DMS 273 treated with DMSO at 0.1 percent for 48 hours (cell line): ENCODE measurements at places on chromosomes 12 and 14.

GRCh38 chr14:99726538-99727095 is 42.5 kb downstream of the CYP46A1 start:
- no peak for DNase-seq

GRCh38 chr14:90253826-90254225 is 2.5 kb upstream of the PSMC1 start:
- DNase-seq = no peak

DNA sequence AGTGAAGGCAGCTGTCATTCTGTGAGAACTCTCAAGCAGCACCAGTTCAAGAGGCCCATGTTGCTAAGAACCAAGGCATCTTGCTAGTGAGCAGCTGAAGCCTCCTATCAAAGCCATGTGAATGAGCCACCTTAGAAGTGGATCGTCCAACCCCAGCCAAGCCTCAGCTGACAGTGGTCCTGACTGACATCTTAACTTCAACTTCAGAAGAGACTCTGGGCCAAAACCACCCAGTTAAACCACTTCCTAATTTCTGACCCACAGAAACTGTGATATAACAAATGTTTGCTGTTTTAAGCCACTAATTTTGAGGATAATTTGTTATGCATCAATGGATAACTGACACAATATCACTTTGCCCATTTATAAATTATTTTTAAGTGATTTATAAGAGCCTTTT is 256.0 kb downstream of the RPAP3 start:
- no peak for DNase-seq

GRCh38 chr12:89253488-89253887 is 98.8 kb downstream of the DUSP6 start:
- no peak for DNase-seq

DNA sequence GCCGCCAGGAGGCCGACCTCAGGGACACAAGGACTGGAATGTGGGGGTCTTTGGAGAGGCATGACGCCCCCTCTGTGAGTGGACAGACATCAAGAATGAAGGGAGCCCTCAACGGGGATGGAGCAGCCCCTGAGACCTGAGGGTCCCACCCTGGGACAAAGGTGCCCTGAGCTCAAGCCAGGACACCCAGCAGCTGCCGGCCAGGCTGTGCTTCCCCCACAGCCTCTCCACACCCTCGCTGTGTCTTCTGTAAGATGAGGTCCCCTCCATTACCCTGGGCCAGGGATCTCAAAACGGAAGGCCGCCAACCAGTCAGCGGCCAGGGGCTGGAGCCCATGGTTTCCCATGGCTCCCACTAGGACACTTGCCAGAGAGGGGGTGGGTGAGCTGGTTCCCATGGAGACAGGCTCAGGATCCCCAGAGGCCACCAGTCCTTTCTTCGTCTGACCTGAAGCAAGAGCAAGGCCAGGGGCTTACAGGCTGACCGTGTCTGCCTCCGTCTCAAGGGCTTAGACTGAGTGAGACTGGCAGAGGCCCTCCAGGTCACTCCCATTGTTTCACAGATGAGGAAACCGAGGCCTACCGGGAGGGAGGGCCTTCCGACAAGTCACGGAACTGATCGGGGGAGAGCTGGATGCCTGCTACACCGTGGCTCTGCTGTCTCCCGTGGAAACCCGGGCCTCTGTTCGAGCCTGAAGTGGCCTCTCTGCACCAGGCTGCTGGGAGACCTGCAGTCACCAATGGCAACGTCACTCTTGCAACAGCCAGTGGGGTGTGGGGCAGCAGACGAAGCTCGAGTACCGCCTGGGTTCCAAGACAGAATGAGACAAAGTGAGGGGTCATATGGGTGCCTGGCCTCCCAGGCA is 91.7 kb upstream of the DIO3 start:
- no peak for DNase-seq

DNA sequence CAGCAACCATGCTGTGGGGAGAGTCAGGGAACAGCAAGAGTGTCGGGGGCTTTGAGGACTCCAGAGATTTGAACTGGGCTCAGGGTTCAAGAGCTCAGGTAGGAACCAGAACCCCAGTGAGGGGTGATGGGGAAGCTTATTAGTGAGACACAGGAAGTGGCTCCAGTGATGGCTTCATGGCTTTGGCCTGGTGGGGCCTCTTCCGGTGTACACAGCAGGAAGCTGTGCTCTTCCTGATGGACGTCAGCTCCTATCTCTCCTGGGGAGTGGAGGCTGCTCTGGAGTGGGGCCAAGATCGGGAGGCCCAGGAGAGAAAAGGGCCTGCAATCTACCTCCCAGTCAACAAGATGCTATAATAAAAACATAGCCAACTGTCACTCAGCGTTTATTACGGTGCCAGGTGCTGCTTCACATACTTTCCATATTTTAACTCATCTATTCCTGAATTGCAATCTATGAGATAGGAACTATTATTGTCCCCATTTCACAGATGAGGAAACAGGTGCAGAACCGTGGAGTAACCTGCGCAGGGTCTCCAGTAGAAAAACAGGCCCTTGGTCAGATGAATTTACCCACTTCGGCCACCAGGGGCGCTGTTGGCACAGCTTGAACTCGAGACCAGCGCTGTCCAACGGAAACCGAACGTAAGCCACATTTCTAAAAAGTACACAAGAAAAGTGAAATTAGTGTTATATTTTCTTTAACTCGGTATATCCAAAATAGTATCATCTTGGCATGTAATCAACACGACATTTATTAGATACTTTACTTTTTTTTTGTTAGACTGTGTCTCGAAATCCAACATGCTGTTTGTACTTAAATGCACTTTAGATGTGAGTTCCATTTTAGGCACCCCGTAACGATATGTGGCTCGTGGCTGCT is 63.6 kb upstream of the DLK1 start:
- peak; percentile 43 for DNase-seq

DNA sequence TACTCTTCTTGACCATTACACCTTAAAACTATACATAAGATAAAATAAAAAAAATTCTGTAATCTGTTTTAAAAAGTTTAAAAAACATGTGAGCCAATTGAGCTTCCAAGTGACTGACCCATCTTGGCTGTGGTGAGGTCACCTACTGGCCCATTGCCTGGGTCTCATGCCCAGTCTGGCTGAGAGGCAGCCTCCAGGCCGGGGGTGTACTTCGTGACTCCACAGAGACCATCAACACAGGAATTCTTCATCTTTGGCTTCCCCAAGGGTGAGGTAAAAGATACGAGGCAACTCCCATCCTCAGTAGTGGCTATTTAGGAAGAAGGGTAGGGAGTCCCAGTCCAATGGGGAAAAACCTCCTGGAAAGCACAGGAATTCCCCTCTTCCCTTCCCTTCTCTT is 113.2 kb downstream of the APAF1 start:
- no peak for DNase-seq

DNA sequence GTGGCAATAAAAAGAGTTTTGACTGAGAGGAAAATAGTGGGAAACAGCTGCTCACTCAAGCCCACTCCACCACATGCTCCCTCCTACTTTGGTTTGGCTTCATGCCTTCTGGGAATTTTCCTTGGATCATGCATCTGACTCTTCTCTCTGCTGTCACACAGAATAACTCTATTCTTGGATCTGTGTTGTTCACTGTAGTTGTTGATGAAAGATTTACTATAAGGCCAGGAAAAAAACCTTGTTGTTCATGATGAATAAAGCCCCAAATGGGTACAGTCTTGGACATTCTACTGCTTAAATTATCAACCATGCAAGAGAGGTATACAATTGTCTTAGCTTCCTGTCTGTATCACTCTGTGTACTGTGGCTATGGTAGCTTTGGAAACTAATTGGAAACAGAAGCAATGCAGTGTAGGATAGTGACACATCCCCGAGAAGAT is 70.5 kb downstream of the TMX1 start:
- peak; percentile 14 for DNase-seq

DNA sequence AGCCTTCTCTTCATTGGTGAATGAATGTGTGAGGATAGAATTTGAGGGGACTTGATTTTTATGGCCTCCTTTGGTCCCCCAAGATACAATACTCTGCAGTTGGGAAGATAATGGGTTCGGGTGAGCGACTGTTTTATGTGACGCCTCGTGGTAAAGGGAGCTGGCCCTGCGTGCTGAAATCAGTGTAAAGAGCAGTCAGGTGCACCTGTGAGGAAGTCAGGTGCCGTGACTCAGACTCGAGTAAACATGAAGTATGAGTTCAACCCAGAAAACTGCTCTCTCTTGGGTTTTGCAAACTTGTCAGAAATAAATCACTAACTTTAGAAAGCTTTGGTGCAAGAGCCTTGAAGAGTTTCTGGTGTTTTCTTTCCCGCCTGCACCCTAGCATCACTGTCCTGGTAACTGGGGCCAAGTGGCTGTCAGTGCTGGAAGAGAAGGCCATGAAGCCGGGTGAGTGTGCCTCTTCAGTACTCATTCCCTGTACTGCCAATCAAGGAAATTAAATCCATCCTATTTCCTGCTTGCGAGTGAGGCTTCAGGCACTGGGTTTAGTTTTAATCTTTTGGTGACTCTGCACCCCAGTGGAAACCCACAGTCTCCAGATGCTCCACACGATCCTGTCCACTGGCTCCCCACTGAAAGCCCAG is 59.2 kb downstream of the AACS start:
- DNase-seq = no peak

GRCh38 chr12:46259713-46260112 is 9.1 kb downstream of the SLC38A1 start:
- DNase-seq = no peak

GRCh38 chr12:91529829-91530228 is 347.2 kb upstream of the DCN start:
- DNase-seq = no peak

DNA sequence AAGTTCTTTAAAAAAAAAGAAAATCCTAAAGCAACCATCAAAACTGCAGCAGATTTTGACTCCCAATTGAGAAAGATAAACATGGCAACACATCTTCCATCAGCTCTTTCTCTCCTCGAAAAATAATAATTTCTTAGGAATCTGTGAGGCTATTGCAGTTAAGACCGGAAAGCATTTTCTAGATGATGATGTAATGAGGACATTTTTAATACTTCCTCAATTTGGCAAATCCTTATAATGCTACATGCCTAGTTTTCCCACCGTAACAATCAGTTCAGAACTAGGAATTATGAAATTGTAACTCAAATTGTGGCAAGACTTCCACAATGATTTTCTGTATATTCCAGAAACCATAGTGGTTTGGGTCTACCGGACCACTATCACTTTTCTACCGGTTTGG is 180.9 kb upstream of the PDE3A start:
- DNase-seq = no peak

DNA sequence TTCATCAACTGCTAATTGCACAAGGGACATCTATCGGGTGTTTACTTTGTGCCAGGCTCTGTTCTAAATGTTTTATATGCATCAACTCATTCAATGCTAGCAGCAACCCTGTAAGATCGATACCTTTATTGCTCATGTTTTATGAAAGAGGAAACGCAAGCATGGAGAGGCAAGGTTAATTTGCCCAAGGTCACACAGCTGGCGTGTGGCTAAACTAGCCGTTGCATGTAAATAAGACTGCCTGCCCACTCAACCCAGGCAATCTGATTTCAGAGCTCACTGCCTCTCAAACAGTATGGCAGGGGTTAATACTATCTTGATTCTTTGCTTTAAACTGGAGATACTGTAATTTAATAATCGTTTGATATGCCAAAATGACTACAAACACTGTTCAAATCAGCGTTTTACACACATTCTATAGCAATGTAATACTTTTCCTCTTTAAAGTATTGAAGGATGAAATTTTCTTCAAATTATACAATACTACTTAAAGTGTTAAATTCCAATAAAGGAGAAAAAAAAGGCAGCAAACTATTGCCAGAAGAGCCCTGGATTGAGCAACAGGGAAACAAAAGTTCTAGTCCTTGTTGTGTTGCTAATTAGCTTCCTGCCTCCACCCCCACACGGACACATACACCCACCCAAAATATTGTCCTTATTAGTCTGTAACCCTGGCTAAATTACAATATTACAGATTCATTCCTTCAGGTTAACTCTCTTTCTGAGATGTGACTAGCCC is 39.1 kb upstream of the DHRS7 start:
- DNase-seq = no peak

GRCh38 chr12:53516758-53517455 is 9.6 kb upstream of the NPFF start:
- DNase-seq = no peak

DNA sequence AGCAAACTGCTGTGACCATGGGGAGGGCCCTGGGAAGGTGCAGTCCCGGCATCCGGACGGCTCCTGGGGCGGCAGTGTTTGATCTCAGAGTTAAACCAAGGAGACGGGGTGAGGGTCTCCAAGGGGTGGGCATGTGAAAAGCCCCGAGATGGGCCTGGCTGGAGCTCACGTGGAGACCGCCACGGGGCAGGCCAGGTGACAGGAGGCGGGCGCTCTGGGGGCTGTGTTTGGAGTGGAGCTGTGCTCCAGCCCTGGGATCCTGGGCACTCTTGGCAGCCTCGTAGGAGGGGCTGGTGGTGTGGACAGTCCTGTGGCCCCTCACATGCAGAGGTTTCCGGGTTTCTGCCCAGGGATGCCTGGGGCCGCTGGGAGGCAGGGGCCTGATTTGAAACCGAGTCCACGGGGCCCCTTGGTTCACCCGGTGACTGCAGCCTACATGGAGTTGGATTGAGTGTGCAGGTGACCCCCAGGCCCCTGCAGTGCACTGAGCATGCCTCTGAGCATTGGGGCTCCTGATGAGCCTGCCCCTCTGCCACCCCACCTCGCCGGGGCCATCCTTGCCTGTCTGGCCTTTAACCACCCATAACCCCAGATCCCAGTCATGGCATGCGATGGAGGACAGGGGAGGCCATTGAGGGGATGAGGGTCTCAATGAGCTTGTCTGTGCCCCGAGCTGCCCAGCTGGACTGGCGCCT is 8.4 kb downstream of the KIF26A start:
- no peak for DNase-seq

DNA sequence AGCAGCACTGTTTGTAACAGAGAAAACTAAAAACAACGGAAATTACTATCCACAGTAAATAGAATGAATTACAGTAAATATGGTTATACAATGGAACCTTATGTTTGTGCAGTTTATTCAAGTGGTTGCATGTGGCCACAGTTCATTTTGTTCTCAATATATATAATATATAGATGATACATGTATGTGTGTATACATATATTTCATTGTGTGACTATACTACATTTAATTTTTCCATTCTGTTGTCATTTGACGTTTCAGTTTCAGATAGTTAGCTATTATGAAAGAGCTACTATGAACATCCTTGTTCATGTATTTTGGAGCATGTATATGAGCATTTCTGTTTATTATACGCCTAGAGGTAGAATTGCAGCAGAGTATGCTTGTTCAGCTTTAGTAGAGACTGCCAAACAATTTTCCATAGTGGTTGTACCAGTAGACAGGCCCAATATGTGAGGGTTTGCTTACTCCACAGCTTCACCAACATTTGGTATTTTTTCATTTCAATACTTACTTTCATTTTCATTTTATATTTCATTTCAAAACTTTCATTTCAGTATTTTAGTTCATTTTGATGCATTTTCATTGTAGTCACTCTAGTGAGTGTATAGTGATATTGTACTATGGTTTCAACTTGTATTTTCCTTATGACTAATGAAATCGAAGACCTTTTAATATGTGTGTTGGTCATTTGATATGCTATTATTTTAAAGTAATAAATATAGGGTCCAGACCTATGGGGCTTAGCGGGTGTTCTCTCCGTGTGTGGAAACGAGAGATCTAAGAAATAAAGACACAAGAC is 141.5 kb upstream of the FGD4 start:
- DNase-seq = no peak
